ENCODE measurements at places on chromosomes 3 and 15.

GRCh38 chr3:34396956-34397355 is 598.5 kb downstream of the PDCD6IP start:
- H3K27ac ChIP-seq: no peak overlapping the region
- peaks cover 10% of the 10 kb centered on the region for H3K27me3 ChIP-seq
- no peaks in the 10 kb centered on the region for H3K4me1 ChIP-seq
- H3K4me3 ChIP-seq: no peak overlapping the region

GRCh38 chr3:3589715-3590130 is 209.5 kb upstream of the LRRN1 start:
- H3K4me3 ChIP-seq: no peak overlapping the region
- H3K27me3 ChIP-seq: no peaks in the 10 kb centered on the region
- no peaks in the 10 kb centered on the region for H3K4me1 ChIP-seq
- H3K36me3 ChIP-seq: no peaks in the 10 kb centered on the region
- no peak overlapping the region for H3K27ac ChIP-seq
- no peak for DNase-seq

GRCh38 chr3:170144437-170144843 is 37.1 kb downstream of the PHC3 start:
- DNase-seq: no peak
- no peak overlapping the region for H3K4me3 ChIP-seq
- H3K27me3 ChIP-seq: no peaks in the 10 kb centered on the region
- H3K4me1 ChIP-seq: peaks cover 9% of the 10 kb centered on the region

- H3K36me3 ChIP-seq: peaks cover 24% of the 10 kb centered on the region
- DNase-seq: peak; percentile 11
- no peak overlapping the region for H3K4me3 ChIP-seq
- H3K27me3 ChIP-seq: no peaks in the 10 kb centered on the region
- peaks cover 5% of the 10 kb centered on the region for H3K4me1 ChIP-seq
- no peak overlapping the region for H3K27ac ChIP-seq
Measured at GRCh38 chr3:41893977-41894376, 67.9 kb downstream of the ULK4 start.

GRCh38 chr15:98850961-98851572 is 156.5 kb downstream of the PGPEP1L start:
- H3K4me1 ChIP-seq: peaks cover 32% of the 10 kb centered on the region
- peaks cover 15% of the 10 kb centered on the region for H3K36me3 ChIP-seq
- peaks cover 4% of the 10 kb centered on the region for H3K27me3 ChIP-seq
- DNase-seq: peak; percentile 53

DNA sequence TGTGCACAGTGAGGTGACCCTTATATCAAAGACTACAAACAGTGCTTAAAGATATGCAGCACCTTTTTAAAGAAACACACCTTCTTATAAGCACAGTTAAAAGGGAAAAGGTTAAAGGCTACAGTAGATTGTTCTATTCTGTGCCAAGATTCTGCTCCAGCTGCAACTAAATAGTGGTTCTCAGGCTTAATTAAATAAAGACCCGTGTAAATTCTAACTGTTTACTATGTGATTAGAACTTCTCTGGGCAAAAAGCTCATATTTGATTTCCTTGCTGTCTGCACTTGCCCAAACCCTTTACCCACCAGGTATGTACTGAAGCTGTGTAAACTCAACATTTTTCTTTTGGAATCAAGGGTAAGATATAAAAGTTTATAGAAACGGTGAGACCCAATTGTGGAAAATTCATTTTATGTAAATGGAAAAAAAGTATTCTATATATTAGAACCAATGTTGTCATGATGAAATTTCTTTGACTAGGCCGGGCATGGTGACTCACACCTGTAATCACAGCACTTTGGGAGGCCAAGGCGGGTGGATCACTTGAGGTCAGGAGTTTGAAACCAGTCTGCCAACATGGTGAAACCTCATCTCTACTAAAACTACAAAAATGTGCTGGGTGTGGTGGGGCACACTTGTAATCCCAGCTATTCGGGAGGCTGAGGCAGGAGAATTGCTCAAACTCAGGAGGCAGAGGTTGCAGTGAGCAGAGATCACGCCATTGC is 230.6 kb downstream of the MECOM start:
- H3K27ac ChIP-seq: no peak overlapping the region
- H3K4me1 ChIP-seq: no peaks in the 10 kb centered on the region
- no peaks in the 10 kb centered on the region for H3K27me3 ChIP-seq
- DNase-seq: no peak

DNA sequence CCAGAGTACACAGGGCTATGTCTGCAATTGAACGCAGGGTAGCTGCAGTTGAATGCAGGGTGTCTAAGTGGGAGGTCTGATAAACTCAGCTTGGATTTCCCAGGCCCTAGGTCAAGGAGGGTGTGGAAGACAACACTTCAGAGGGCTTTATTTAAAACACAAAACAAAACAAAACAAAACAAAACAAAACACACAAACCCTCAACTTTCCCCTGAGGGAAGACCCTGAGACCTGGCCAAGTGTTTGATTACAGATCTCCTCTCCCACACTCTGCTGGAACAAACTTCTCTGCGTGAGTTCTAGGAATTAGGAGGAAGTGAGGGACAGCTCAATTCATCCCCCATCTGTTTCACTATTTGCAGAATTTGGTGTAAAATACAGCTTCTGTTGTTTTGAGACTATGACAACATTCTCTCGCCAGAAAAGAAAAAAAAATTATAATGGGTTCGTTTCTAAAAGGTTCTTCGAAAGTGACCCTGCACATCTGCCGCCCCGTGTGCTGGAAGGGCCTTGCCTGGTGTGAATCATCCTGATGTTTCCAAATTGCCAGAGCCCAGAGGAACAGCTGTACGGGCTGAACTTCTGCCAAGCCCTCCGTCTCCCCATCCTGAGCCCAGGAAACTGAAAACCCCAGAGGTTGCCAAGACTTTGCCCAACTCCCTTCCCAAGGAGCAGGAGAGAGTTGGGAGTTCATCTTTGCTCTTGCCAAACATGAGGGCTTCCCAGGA is 73.3 kb upstream of the RAD18 start:
- no peaks in the 10 kb centered on the region for H3K36me3 ChIP-seq
- DNase-seq: no peak
- peaks cover 20% of the 10 kb centered on the region for H3K27me3 ChIP-seq
- no peak overlapping the region for H3K4me3 ChIP-seq
- H3K27ac ChIP-seq: no peak overlapping the region

DNA sequence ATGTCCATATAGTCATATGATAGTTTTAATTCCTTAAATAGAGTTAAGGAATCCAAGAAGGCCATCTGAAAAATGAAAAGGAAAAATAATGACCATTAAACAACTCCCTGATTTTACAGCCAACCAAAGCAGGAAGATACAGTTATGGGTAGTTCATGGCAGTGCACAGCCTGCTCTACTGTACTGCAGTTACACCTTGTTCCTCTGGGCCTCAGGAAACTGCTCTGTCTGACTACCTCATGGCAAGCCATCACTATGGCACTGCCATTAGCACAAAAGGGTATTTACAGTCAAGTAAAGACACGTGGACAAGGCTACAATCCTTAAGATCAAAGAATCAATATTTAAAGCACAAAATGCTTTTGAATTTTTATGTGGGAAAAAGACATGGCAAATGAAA is 19.5 kb downstream of the SECISBP2L start:
- peaks cover 49% of the 10 kb centered on the region for H3K36me3 ChIP-seq
- DNase-seq: no peak
- no peak overlapping the region for H3K4me3 ChIP-seq
- H3K27me3 ChIP-seq: no peaks in the 10 kb centered on the region
- H3K27ac ChIP-seq: no peak overlapping the region
- H3K4me1 ChIP-seq: no peaks in the 10 kb centered on the region

- H3K4me3 ChIP-seq: no peak overlapping the region
- DNase-seq: no peak
- H3K27ac ChIP-seq: no peak overlapping the region
- H3K36me3 ChIP-seq: no peaks in the 10 kb centered on the region
Measured at GRCh38 chr15:99556578-99556977, 9.2 kb upstream of the MEF2A start.

DNA sequence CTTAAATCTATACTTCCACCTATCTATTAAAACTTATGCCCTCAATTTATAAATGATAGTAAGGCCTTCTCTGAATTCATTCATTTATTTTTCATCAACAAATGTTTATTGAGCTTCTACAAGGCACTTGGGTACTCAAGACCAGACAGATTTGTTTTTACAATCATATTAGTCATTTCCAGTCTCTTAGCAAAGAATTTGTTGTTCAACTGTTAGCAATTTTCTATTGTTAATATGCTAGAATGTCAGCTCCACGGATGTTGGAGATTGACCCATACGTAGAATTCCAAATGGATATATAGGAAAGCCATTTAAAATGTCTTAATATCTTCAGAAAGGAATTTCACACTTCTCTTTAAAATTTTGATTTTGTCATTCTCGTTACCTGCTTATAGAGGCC is 36.7 kb downstream of the ZBTB38 start:
- H3K4me3 ChIP-seq: peak overlapping the region; percentile 77
- H3K27ac ChIP-seq: peak overlapping the region; percentile 89
- no peaks in the 10 kb centered on the region for H3K27me3 ChIP-seq
- DNase-seq: no peak
- H3K36me3 ChIP-seq: peaks cover 44% of the 10 kb centered on the region
- H3K4me1 ChIP-seq: peaks cover 68% of the 10 kb centered on the region

- no peaks in the 10 kb centered on the region for H3K4me1 ChIP-seq
- no peak for DNase-seq
- H3K27me3 ChIP-seq: no peaks in the 10 kb centered on the region
- no peak overlapping the region for H3K27ac ChIP-seq
- H3K36me3 ChIP-seq: no peaks in the 10 kb centered on the region
- H3K4me3 ChIP-seq: no peak overlapping the region
Measured at GRCh38 chr3:116200956-116201690, 244.2 kb downstream of the LSAMP start.

DNA sequence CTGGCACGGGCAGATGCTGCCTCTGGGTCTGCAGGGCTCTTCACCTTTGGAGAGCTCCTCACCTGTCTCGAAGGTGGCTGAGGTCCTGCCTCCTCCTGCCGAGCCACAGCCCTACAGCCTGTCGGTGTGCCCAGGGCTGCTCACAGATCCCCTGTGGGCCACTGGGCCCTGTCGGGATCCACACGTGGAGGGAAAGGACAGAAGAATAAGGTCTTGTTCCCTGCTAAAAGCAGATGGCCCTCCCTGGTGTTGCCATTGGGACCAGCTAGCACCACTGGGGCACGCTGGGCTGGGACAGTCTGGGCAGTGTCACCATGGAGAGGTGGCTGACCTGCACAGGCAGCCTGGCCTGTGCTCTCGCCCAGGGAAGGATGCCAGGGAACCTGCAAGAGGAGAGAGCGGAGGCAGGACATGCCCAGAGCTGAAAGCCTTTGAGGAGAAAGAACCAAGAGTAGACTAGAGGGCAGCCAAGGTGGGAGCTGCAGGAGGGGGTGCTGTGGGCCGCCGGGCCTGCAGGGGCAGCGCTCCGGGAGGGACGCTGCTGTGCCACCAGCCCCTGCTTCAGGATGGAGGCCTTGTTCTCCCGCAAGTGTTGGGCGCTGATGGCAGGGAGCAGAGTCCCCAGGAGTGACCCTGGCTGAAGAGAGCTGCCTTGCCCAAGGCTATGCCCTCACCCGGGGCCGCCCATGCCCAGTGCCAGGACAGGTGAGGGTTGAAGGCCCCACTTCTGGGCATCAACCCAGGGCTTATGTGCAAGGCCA is 210.2 kb downstream of the XXYLT1 start:
- H3K27me3 ChIP-seq: peaks cover 42% of the 10 kb centered on the region
- no peak for DNase-seq
- H3K36me3 ChIP-seq: peaks cover 3% of the 10 kb centered on the region

DNA sequence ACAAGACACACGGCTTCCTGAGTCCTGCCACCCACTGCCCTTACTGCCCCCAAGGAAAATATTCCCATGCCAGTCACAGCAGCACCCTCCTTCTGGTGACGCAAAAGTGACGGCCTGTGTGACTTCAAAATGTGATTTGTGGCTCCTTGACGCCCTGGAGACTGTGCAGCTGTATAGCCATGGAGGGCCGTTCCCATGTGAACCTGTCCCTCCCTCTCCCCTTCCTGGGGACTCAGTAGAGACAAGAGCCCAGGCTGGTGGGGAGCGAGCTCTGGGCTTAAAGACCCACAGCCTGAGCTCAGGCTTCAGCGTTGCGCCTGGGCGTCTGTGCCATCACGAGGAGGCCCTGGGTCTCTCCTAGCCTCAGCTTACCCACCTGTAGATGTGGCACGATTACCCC is 78.2 kb downstream of the TOP2B start:
- H3K4me1 ChIP-seq: no peaks in the 10 kb centered on the region
- peaks cover 40% of the 10 kb centered on the region for H3K27me3 ChIP-seq
- no peak overlapping the region for H3K27ac ChIP-seq
- no peak for DNase-seq

- H3K4me3 ChIP-seq: no peak overlapping the region
- no peaks in the 10 kb centered on the region for H3K4me1 ChIP-seq
- H3K27me3 ChIP-seq: no peaks in the 10 kb centered on the region
- no peaks in the 10 kb centered on the region for H3K36me3 ChIP-seq
- no peak for DNase-seq
- H3K27ac ChIP-seq: no peak overlapping the region
Measured at GRCh38 chr3:178584722-178585380, 48.6 kb downstream of the KCNMB2 start.

DNA sequence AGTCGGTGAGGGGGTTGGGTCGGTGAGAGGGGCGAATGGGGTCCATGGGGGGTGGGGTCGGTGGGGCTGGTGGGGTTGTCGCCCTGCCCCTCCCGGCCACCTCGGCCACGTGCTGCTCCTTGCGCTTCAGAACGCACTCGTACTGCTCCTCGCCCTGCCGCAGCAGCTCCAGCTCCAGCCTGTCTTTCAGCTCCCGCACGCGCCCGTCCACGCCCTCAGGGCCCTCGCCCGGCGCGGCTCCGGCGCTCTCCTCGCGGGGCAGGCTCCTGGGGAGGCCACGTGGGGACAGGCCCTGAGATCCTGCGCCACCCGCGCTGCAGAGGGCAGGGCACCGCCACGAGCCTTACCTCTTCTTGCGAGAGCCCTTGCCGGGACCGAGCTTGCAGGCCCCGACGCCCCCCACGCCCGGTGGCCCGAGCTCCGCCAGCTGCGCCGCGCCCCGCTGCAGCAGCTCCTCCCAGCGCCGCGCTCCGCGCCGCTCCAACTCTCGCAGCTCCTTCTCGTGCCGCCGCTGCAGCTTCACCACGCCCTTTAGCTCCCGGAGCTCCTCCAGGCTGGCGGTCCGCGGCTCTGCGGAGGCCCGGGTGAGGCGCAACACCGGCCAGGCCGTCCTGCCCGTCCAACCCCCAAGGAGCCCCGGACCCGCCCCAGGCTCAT is 8.2 kb upstream of the ANKRD63 start:
- no peaks in the 10 kb centered on the region for H3K27me3 ChIP-seq
- H3K4me3 ChIP-seq: no peak overlapping the region
- DNase-seq: no peak
- no peak overlapping the region for H3K27ac ChIP-seq
- peaks cover 4% of the 10 kb centered on the region for H3K4me1 ChIP-seq

DNA sequence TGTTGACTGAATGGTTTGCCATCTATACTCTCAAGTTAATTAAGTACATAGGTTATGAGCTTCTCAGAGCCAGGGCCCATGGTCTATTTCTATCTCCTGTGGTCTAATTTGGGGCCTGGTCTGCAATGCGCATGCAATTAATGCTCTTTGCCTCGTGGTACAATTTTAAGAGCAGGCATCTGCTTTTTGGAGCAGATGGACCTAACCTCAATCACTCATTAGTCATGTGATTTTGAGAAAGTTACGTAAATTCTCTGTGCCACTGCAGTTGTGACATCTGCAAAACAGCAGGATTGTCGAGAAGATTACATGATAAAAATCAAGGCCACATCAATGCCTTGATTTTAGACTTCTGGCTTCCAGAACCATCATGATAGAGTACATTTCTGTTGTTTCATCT is 543.7 kb upstream of the ADAMTS9 start:
- no peaks in the 10 kb centered on the region for H3K4me1 ChIP-seq
- H3K27me3 ChIP-seq: no peaks in the 10 kb centered on the region
- DNase-seq: no peak
